ENCODE measurements at places on chromosomes 2 and 18.

- DNase-seq, result no peak
Observed at GRCh38 chr2:28490558-28490957, 5.3 kb upstream of the PLB1 start.

- DNase-seq, result no peak
Observed at GRCh38 chr2:218386505-218387368, 4.7 kb downstream of the SLC11A1 start.

- DNase-seq, result no peak
Observed at GRCh38 chr18:39039813-39040212, 1474.2 kb upstream of the CELF4 start.

DNA sequence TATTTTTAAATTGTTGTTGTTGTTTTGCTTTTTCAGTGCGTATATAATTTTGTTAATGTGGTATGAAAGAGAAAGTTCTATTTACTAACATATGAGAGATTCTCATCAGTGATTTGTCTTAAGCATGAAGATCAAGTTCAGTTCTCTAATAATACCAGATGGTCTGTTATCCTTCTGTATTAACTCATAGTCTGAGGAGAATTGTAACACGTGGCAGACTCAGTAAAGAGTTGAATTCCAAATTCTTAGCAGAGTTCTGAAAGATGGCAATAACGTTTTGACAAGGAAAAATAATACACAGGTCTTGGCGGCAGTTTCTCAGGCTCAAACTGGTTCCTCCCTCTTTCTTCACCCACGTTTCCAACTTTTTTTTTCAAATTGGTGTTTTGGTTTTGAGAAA is 17.2 kb upstream of the COL3A1 start:
- no peak for DNase-seq

GRCh38 chr18:24914171-24914525 is 437.8 kb downstream of the ZNF521 start:
- no peak for DNase-seq

DNA sequence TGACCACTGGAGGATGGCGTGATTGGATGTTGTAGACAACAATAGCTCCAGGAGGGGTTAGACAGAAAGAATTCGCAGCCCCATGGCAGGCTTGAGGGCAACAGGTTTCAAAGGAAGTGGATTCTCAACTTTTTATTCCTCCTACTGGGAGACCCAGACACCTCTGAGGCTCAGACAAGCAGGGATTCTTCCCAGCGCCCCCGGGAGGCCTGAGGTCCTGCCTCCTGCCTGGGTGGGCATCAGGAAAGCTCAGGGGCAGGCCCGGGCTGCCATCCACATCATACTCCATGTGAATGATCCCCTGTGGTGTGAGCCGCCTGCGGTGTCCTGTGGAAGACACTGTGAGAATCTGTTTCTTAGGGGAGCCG is 203.5 kb downstream of the CYP26B1 start:
- peak; percentile 71 for DNase-seq

- no peak for DNase-seq
Observed at GRCh38 chr2:101197215-101197745, 46.1 kb upstream of the TBC1D8 start.

Data from left lung (tissue), 14 donors.